ENCODE measurements at places on chromosomes 2 and 18.

DNA sequence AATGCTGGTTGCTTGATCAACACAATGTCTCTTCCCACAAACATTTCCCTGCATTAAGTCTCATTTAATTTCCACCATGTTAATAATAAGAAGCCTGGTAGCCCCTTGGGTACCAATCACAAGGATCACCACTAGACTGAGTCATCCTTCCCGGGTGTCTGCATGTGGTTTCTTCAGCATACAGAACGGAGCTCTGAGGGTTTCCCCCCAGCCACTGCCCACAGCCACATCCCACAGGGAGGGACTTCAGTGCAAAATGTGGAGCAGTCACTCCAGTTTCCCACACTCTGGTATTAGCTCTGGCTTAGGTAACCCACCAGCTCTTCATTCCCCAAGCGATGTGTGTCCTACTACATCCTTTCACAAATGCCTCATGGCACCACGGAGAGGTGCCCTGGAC, 42.7 kb upstream of the POLE4 start:
- peak; percentile 66 for DNase-seq

DNA sequence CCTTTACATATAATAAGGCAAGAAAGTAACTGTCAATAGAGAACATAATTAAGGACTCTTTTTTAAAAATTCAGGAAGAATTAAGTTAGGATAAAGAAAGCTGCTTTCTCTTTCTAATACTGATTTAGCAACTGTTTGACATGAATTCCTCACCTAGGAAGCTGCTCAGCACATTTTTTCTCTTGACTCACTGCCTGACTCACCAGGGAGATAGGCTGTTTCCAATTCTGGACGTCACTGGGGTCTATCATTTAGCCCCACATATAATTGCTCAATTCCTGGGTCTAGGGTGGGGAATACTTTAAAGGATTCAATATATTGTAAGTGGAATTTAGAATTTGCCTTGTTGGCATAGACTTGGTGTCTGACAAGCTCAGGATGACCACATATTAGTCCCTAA, 50.8 kb upstream of the UGP2 start:
- peak; percentile 95 for DNase-seq

DNA sequence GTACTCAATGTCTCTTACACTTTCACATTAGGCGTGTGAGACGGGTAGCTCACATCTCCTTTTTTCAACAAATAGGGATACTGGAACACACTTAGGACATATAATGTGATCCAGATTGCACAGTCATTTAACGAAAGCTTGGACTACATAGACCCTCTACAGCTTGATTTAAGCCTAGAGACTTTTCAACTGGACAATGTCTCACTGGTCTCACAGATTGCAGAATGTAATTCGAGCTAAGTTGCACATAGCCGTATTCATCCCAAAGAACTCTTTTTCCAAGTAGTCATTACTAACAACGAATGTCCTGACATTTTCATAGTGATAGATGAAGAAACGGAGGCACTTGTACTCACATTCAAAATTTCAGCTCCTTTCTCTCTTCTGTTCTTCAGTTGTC, 612.1 kb downstream of the ZEB2 start:
- DNase-seq, result no peak

DNA sequence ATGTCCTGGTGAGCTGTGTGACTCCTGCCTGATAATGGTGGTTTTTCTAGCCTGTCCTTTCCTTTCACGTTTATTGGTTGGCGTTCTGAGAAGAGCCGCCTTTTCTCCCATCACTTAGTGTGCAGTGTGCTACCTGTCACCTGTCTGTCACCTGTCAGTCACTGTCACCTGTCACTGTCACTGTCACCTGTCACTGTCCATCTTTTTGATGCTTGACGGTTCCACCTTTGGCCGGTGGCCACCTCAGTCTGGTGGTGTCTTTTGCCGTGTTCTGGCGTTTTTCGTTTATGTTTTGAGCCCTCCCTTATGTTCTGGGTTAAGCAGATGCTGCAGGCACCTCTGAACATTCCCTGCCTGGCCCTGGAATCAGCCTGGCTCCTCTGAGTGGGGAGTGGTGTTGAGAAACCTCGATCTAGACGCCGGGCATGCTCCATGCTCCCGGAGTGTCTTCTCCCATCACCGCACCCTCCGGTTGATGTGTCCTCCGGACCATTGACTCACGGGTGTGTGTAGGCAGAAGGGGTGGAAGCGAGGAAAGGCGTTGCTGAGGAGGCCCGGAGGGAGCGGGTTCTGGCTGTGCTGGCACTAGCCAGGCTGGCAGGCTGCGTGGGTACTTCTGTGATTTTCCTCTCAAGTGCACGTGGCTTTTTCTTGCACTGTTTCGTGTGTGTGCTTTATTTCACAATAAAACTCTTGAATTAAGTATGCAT, 20.7 kb downstream of the DTYMK start:
- peak; percentile 25 for DNase-seq

DNA sequence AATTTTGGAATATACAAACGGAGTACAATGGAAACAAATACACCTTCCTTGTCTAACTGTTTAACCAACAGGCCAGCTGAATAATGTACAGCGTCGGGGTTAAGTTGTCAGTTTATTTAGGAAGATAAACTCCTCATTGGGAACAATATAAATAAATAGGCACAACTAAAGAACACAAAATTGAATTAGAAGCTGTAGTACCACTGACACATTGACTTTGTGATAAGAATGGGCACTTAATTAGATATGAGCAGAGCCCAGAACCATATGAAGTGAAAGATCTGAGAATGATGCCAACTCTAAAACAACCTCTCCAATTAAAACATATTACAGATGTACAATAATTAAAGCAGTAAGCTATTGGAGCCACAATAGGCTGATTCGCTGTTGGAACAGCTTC, 44.4 kb downstream of the CCDC68 start:
- DNase-seq, result no peak

All from iris pigment epithelial cell (primary cell).